Posterior vena cava (tissue), 2 donors: ENCODE measurements at places on chromosomes 3 and 15. TPM values are rescaled to one million over a fixed set of nuclear protein-coding genes. Genes with fewer than 3 reads are reported as not detected.

DNA sequence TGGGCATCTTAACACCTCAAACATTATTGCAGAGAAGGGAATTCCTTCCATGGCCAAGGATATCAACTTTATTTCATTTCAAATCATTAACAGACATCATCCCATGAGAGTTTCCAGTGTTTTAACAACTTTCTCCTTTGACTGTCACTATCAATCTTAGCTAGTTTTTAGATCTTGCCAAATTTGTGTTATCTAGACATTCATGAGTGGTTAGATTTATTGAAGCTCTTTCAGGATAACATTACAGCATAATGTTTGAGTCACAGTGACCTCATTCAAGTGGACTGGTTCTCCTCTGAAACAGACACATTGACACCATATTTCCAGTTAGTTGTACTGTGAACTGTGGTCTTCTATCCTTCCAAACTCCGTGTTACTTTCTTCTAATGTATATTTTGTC, 8.6 kb upstream of the TNFAIP8L3 start:
- DNase-seq: no peak

- DNase-seq: no peak
Observed at GRCh38 chr3:133292296-133292695, 107.6 kb upstream of the BFSP2 start.

DNA sequence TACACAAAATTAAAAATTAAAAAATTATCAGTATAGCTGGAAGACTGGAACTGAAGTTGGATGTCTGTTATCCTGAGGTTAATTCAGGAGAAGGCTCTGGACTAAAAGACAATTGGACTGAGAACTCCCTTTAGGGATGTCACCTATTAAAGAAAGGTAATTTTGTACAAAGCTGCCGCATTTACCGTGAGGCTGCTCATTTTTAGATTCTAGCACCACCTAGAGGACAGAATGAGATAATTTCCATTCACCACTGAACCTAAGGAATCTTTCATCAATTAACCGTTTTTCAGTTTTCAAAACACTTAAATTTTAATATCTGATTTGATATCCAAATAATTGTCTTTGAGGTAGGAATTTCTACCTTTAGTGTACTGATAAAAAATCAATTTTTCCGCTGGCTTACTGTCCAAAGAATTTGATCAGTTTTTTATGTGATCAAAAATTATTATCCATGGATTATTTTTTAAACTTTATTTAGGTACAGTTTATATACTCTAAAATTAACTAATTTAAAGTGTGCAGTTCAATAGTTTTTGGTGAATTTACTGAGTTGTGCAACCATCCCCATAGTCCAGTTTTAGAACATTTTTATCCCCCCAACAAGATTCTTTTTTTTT, 106.7 kb upstream of the TNIK start:
- no peak for DNase-seq

GRCh38 chr3:54434756-54435155, 312.4 kb downstream of the CACNA2D3 start:
- DNase-seq: no peak

GRCh38 chr3:138440596-138440995, 6.2 kb downstream of the ESYT3 start:
- no peak for DNase-seq

- no peak for DNase-seq
Observed at GRCh38 chr3:31978553-31978952, 2.5 kb downstream of the OSBPL10 start.

GRCh38 chr3:37163262-37164015, 10.9 kb downstream of the LRRFIP2 start:
- DNase-seq: no peak

IL12A gene
- total RNA-seq: not detected

DNA sequence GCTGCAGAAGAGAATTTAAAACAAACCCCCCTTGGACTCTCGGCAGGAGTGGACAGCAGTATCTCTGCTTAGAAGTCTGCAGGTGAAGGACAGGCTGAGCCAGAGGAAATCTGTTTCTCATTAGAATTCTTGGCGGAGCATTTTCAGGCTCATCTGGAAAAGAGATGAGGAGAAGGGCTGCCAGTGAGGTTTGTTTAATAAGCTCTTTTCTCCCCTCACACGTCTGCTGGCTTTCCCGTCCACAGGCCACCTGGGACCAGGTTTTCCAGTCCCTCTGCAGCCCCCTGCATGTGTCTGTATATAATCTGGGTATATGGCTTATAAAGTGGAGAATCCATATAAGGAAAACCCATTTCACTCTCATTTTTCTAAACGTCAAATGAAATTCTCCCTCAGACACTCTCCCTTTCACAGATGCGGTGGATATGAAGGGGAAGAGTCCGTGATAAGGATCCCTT, 155.4 kb upstream of the TPM1 start:
- DNase-seq: no peak

DNA sequence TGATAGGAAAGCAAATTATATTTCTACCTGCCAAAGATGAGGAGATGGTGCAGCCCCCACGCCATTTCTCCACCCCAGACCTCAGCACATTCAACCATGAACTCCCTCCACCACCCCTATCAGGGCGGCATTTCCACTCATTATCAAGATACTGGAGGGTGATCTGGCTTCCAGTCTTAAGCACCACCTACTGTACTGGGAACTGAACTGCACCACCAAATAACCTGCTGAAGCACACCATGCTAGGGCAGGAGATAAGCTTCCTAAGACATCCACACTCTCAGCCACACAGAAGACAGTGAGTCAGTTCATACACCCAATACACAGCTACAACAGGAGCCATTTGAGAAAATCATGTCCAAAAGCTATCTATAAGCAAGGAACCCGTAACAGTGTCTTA, 98.8 kb downstream of the FGF7 start:
- no peak for DNase-seq

DNA sequence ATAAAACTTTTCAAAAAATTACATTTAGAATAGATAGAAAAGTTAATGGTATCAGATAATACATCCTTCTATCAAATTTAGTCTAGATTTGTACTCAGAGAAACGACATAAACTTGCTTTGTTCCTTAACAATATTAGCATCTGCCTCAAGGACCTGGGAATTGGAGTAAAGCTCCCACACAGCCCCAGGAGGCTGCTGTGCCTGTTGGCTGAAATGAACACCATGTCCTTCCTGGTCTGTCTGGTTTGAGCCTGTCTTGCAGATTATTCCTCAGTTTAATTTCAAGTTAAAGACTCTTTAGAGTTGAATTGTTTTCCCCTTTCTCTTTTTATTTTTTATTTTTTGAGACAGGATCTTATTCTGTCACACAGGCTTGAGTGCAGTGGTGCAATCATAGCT, 19.4 kb downstream of the GNB5 start:
- no peak for DNase-seq

LIPH gene
- total RNA-seq: 0.19 TPM

GRCh38 chr15:43449981-43450380, 43.0 kb downstream of the TP53BP1 start:
- no peak for DNase-seq

DNA sequence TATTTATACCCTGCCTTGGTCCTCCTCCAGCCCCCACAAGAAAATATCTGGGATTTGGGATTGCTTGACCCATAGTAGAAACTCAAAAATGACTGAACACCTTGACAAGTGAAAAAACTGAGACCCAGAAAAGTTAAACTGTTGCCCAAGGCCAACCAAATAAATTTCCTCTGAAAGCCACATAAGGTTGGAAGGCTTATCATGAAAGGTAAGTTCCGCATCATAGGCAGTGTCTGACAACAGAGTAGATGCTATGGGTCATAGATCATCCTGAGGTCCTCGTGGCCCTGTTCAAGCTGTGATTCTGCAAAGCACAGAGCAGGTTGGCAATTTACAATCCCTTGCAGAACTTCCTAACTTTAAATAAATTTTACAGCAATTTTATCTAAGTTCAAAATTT, 140.8 kb upstream of the TSC22D2 start:
- DNase-seq: no peak

- peak; percentile 89 for DNase-seq
Observed at GRCh38 chr15:90184119-90184785, 16.9 kb upstream of the SEMA4B start.

DNA sequence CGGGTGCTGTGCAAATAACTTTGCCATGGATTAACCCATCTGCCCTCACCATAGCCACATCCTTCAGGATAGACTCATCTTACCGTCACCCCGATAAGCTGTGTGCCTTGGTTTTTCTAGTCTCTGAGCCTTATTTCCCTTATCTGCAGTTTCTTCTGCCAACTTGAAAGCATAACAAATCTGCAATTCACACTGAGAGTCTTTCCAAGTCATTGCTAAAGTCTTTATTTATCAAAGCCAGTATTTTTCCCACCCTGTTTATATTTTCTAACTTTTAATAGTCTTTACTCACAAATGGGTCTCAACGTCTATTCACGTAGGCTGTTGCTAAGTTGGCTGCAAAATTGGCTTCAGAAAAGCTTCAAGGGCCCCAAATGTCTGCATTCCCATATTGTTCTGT, 61.6 kb upstream of the SUCLG2 start:
- no peak for DNase-seq

DNA sequence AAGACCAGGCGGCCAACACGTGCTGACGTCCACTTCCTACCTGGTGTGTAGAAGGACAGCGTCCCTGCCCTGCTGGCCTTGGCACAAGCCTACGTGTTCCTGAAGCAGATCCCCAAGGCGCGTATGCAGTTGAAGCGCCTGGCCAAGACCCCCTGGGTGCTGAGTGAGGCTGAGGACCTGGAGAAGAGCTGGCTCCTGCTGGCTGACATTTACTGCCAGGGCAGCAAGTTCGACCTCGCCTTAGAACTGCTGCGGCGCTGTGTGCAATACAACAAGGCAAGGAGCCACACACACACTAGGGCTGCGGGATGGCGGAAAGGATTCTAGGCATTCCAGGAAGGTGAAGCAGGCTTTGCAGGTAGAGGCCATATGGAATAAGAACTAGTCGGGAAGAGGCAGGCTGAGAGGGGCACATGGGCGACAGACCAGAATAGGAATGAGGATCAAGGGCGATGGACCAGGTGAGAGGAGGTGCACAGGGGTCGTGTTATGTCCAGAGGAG, 15.9 kb downstream of the CSRNP1 start:
- DNase-seq: no peak

- DNase-seq: no peak
Observed at GRCh38 chr3:108209579-108209978, 12.6 kb downstream of the IFT57 start.

GRCh38 chr3:131849616-131850015, 185.2 kb downstream of the CPNE4 start:
- no peak for DNase-seq

- DNase-seq: no peak
Observed at GRCh38 chr3:17551333-17551732, 191.1 kb downstream of the TBC1D5 start.

MEIS2 gene
- total RNA-seq: 54.0 TPM

- no peak for DNase-seq
Observed at GRCh38 chr3:54008744-54009143, 113.6 kb upstream of the CACNA2D3 start.

- DNase-seq: no peak
Observed at GRCh38 chr3:143283432-143284128, 164.0 kb downstream of the CHST2 start.

DNA sequence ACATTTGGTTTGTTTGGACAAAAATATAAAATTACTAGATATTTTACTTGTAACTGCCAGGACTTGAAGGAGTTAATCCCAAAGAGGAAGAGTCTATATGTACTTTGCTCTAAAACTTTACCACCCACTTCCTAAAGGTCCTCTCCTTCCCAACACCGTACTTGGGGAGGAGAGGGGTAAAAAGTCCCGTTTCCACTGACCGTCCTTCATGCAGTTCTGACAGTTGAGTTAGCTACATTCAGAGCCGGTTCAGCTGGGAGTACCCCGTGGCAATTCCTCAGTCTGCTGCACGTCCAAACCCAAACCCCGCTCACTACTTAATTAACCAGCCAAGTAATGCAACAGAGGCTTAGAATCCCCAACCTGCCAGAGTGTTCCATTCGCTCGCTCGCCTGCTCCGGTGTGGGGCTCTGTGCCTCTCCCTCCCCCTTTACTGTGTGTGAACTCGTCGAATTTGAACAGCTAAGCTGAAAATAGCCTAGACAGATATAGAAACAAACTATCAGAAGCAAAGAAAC, 519.7 kb downstream of the FOXP1 start:
- no peak for DNase-seq

LRRC31 gene
- not detected for total RNA-seq

DNA sequence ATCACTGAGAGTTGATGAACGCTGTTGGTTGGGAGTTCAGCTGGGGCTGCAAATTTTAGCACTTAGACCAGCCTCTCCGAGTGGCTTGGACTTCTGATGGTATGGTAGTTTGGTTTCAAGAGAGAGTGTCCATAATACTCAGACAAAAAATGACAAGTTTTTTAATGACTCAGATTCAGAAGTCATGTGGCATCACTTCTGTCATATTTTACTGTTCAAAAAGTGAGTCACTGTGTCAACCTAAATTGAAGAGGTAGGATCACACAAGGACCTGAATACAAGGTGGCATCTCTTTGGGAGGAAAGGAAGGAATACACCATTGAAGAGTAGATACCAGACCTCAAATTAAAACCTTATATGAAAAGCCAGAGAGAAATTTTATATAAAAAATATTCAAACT, 99.1 kb upstream of the CHMP2B start:
- no peak for DNase-seq

TMOD2 gene
- total RNA-seq: 14.8 TPM

C3orf49 gene
- not detected for total RNA-seq

ZNF385D gene
- 32.7 TPM for total RNA-seq

DNA sequence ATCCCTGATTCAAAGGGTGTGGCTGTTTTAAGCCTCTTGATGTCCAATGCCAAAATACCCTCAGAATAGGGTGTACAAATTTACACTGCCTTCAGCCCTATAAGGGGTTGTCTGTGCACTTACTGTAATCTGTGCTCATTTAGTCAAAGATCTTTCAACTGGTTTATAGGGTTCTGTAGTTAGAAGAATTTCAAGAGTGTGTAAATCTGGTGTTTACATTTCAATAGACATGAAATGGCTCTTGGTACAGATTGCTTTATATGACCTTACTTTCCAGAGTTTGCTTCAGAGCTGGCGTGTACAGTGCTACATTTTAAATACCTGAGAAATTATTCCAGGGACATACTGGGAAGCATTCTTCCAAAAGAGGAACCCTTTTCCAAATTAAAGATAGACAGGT, 399.3 kb downstream of the FOXP1 start:
- no peak for DNase-seq

RAB6B gene
- 6.9 TPM for total RNA-seq

TFRC gene
- 73.4 TPM for total RNA-seq

ILDR1 gene
- total RNA-seq: 0.10 TPM

- DNase-seq: no peak
Observed at GRCh38 chr3:188646592-188646991, 492.6 kb downstream of the LPP start.

NEK10 gene
- total RNA-seq: 0.65 TPM

DNA sequence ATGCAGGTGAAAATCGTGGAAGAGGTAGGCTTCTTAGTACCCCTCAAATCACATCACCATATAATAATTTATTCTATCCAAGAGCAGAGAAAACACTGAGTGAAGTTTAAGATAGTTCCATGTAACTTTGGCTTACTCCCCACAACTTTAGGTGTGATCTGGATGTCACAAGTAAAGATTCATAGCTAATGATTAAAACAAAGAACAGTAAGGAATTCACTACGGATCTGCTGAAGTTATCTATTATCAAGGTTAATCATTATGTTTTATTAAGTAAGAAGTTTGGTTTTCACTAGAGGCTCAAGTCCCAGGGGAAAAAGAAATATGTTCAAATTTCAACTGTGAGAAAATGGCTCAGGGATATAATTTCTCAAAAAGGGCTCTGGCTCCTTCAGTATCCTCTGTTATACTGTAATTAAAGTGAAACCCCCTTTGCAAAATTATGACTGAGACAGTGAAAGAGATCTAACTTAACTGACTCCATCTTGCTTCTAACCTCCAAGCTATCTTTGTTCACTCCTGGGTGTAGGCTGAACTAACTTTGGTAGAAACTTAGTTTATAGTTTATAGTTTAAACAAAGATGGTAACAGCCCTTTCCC, 17.1 kb downstream of the CD80 start:
- no peak for DNase-seq
